ENCODE measurements at places on chromosomes 13 and 19.
A peak's percentile ranks its signal among the peaks of the same experiment; 100 is the strongest.

DNA sequence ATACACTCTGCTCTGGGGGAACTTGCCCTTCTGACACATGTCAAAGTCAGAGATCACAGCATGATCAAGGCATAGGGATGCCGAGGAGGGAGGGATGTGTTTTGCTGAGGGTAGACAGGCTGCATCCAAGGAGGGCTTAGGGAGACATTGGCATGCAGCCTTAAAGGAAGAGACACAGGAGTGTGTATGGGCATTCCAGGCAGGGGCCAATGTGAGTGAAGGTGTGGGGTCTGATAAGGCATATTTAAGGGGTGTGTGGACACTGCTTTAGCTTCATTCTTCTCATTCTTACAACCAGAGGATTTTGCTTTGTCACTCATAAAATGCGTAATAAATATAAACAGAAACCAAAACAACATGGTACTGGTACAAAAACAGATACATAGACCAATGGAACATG, 193.4 kb downstream of the RGCC start:
- DNase-seq = no peak

DNA sequence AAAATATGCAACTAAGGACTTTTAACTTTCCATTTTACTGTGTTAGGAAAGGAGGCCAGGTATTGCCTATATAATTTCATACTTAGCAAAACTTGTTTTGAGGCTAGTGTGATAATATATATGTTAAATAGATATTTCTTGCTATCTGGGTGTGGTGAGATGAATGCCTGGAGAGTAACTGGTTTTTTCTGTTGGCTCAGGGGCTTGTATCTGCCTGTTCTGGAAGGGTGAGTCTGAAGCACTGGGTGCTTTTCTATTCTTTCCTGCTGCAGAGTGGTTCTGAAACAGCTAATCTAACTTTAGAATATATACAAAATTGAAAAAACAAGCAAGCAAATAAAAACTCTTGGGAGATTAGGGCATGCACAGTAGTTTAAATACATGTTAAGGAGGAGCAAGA, 64.6 kb upstream of the MYCBP2 start:
- no peak for DNase-seq

GRCh38 chr13:75136151-75136550, 345.8 kb downstream of the TBC1D4 start:
- no peak for DNase-seq

GRCh38 chr19:28393574-28394336, 819.2 kb downstream of the UQCRFS1 start:
- DNase-seq = no peak

DNA sequence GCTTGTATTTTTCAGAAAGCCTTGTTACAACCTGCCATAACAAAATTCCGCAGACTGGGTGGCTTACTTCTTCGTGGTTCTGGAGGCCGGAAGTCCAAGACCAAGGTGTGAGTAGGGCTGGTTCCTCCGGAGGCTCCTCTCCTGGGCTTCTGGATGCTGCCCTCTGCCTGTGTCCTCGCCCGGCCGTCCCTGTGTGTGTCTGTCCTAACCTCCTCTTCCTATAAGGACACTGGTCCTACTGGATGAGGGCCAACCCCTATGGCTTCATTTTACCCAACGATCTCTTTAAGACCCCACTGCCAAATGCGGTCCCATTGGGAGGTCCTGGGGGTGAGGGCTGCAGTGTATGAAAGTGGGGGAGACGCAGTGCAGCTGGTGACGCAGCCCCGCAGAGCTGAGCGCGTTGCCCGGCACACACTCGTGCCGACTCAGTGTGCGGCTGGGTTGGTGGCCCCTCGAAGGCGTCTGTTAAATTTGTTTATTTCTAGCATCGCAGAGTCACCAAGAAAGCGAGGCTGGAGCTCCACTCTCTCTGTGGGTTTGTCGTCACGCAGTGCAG, 116.7 kb downstream of the SOX1 start:
- DNase-seq = no peak

DNA sequence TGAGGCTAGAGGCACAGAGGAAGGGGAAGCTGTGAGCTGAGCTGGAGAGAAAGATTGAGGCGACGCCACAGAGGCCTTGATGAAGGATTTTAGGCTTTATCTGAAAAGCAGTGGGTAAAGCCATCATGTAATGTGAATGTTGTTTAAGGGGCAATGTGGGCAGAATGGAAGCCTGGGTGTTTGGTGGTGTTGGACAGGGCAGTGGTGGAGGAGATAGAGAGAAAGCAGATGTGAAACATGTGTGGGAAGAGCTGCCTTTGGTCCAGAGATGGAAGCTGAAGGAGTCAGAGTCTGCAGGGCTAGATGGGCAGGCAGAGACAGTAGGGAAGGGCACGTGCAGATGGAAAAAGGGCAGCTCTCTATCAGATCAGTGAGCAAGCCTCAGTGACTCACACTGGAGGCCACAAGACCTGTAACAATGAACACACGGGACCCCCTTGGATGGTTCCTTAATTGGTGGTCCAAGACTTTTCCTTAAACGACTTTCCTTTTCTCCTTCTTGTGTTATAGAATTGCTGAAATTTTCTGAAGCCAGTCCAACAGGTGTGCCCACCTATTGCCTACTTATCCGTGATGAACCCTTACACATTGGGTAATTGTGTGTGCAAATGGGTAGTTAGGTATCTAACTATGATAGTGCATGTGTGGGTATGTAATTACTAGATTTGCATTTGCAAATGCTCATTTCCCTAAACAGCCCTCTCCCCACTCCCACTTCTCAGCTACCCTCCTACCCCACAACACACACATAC, 21.7 kb downstream of the ZNF536 start:
- DNase-seq = no peak

DNA sequence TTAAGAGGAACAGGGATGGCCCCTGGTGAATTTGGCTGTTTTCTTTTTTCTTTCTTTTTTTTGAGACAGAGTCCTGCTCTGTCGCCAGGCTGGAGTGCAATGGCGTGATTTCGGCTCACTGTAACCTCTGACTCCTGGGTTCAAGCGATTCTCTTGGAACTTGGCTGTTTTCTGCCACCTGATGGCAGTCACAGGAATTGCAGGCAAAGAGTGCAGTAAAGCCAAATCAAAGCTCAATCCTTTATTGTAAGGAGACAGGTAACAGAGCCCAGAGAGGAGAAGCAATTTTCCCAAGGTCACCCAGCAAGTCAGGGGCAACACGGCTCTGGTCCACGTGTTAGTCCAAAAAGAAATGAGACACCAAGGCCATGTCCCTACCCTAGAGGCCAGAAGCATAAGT, 6.2 kb downstream of the TINCR start:
- no peak for DNase-seq

DNA sequence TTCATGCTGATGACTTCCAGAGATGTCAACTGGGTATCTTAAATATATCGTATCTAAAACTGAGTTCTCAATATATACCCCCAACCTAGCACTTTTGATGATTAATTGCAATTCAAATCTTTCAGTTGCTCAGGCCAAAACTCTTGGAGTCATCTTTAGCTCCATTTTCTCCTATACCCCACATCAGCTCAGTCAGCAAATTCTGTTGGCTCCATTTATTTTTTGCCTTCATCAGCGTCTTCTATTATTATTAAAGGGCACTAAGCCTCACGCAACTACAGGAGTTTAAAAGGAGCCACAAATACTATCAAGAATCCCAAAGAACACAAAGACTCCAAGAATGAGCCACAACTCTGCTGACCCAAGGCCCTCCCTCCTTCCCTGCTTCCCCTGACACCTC, 134.9 kb downstream of the KCTD12 start:
- no peak for DNase-seq

- DNase-seq = no peak
Measured at GRCh38 chr13:85230691-85231093, 568.5 kb downstream of the SLITRK6 start.

- peak; percentile 19 for DNase-seq
Measured at GRCh38 chr19:36060430-36060829, 5.7 kb downstream of the WDR62 start.
